ENCODE measurements at places on chromosomes 2 and 18.

GRCh38 chr2:118722976-118723375 lies 124.5 kb downstream of the EN1 start:
- DNase-seq, result no peak

- no peak for DNase-seq
These were observed 17.6 kb upstream of the CASP8 start for GRCh38 chr2:201242571-201243277.

DNA sequence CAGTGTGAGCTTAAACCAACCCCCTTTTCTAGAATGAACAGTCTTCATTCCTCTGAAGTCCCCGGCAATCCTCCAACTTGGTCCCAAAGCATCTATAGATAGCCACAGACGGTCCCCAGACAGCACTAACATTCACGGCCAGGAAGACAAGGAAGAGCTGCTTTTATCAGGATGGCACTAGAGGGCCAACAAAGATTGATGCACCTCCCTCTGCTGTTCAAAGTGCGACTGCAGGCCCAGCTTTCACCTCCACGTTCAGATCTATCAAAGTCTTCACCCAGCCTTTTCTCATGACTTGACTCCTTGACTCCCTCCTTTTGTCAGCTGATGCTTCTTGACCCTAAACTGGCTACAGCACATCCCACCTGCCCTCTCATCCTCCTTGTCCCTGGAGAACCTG lies 54.3 kb downstream of the RNF152 start:
- DNase-seq, result no peak

GRCh38 chr18:62332964-62333695 lies 8.0 kb downstream of the TNFRSF11A start:
- DNase-seq, result no peak

DNA sequence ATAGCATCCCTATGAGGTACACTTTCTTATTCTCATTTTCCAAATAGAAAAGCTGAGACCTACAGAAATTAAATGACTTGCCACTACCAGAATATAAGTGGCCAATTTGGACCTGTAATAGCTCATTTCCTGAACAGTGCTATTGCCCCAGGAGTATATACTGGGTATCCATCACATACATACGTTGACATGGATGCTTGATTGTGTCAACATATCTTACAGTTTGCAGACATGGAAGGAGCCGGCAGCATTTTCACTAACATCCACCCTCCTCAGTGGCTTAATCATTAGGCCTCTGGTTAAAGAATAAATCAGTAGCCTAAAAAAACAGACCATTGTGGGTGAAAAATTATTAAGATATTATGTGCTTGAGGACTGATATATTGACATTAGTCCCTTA lies 829.3 kb downstream of the LRP1B start:
- DNase-seq, result no peak

DNA sequence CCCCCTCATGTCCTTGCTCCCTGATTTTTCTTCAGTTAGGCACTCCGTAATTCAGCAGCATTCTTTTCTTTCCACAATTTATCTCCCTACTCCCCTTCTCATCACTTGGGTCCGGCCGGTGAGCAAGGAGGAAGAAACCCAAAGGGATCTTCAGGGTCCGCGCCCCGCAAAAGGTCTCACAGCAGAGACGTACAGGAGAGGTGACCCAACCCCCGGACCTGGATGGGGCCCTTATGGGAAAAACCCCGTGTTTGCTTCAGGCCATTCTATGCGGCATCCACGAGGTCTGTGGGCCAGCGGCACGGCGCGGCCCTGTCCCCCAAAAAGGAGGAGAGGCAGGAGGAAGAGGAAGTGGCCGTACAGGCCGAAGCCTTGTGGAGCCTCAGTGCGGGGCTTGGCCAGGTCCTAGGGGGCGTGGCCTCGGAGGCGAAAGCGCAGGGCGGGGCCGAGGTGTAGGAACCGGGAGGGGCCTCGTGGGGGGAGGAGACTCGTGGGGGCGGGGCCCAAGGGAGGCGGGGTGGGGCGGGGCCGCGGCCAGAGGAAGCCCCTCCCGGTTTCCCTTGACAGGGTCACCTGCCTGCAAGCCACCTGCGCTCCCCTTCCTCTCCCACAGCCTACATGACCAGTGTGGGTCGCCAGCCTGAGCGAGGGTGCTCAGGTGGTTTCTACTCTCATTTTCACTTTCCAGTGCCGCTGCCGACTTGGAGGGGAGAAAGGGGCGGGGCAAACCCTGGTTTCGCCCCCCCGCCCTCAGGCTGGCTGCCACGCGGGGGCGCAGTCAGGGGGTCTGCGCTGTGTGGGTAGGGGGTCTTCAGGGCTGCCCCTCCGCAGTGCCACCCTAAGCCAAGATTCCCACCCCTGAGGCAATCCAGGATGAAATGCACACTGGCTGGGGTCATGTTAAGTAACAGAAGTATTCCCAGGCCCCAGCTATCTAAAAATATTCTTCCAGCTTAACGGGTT lies 156.4 kb upstream of the XPO1 start:
- DNase-seq, result peak; percentile 39

Data from NCI-H187 treated with DMSO at 0.1 percent for 48 hours (cell line).